Nephron progenitor cell (in vitro differentiated cells): ENCODE measurements at places on chromosomes 7 and 10.

GRCh38 chr10:124892905-124893304 lies 49.0 kb upstream of the ZRANB1 start:
- no peak overlapping the region for H3K27ac ChIP-seq
- peaks cover 15% of the 10 kb centered on the region for H3K4me1 ChIP-seq
- no peak overlapping the region for H3K4me3 ChIP-seq
- H3K36me3 ChIP-seq = no peaks in the 10 kb centered on the region
- no peak for DNase-seq

GRCh38 chr7:64320547-64321513 lies 7.1 kb downstream of the ZNF736 start:
- no peak overlapping the region for H3K4me3 ChIP-seq
- H3K4me1 ChIP-seq = no peaks in the 10 kb centered on the region
- H3K27me3 ChIP-seq = no peaks in the 10 kb centered on the region
- DNase-seq = no peak

GRCh38 chr7:157955348-157955999 lies 618.7 kb downstream of the DNAJB6 start:
- no peaks in the 10 kb centered on the region for H3K36me3 ChIP-seq
- no peaks in the 10 kb centered on the region for H3K4me1 ChIP-seq
- no peak overlapping the region for H3K27ac ChIP-seq
- H3K27me3 ChIP-seq = peaks cover 51% of the 10 kb centered on the region
- H3K4me3 ChIP-seq = no peak overlapping the region
- DNase-seq = no peak

GRCh38 chr7:18770154-18770811 lies 274.7 kb downstream of the HDAC9 start:
- peaks cover 12% of the 10 kb centered on the region for H3K4me1 ChIP-seq
- no peak for DNase-seq
- no peaks in the 10 kb centered on the region for H3K27me3 ChIP-seq
- H3K27ac ChIP-seq = peak overlapping the region; percentile 18

DNA sequence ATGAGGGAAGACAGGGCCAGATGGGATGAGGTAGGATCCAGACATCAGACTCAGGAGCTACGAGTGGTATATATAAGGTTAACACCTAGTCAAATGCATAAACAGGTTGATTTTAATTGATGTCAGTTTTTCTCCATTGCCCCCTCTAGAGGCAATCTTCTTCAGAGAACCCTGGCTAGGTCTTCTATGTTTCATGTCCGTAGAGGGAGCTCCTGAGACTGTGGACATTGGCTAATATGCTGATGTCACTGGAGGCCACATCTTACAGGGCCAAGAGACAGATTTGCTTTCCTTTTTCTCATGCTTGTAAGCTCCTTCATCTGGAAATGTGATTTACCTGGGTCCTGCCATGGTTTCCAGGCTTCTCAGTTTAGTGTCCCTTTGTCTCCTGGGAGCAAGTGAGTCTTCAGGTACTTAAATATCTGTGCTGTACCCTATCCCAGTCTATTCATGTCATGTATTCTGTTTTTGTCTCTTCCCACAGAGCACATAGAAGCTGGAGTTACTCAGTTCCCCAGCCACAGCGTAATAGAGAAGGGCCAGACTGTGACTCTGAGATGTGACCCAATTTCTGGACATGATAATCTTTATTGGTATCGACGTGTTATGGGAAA lies 161.6 kb upstream of the PRSS1 start:
- peaks cover 5% of the 10 kb centered on the region for H3K4me1 ChIP-seq
- no peak overlapping the region for H3K27ac ChIP-seq
- no peaks in the 10 kb centered on the region for H3K36me3 ChIP-seq

DNA sequence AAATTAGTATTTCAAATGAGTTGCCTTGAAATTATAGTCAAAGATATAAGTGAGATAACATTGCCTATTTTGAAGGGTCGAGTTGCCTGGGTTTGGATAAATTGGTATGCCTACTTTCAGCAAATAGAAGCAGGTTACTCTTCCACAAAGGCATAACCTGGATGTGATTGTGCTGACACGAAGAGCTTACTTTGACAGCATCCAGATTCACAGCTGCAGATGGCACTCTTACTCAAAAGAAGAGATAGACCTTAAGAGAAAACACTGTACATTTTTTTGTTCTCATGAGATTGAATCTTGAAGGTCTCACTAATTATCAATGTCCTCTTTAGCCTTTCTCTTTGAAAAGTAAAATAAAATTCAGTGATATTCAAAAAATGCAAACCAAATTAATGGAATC lies 1338.7 kb downstream of the REEP3 start:
- no peak for DNase-seq
- no peaks in the 10 kb centered on the region for H3K27me3 ChIP-seq
- no peak overlapping the region for H3K4me3 ChIP-seq
- H3K27ac ChIP-seq = no peak overlapping the region
- no peaks in the 10 kb centered on the region for H3K36me3 ChIP-seq
- peaks cover 7% of the 10 kb centered on the region for H3K4me1 ChIP-seq

DNA sequence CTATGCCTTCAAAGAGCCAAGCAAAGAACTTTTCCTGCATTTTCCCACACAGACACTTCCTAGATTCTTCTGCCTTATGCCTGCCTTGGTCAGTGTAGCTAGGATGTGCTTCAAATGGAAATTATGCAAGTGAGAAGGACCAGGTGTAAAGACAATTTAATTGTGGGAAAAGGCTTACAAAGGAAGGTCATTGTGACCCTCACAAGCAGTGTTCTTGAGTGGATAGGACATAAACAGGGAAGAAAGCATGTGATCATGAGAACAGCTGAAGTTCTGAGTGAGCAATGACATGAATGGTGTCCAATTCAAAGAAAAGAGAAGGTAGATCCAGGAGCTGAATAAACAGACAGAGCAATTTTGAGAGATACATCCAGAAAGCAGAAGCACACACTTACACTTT lies 1.3 kb upstream of the PIP start:
- no peak for DNase-seq
- no peaks in the 10 kb centered on the region for H3K4me1 ChIP-seq
- no peak overlapping the region for H3K4me3 ChIP-seq
- H3K27ac ChIP-seq = no peak overlapping the region
- H3K27me3 ChIP-seq = peaks cover 13% of the 10 kb centered on the region

DNA sequence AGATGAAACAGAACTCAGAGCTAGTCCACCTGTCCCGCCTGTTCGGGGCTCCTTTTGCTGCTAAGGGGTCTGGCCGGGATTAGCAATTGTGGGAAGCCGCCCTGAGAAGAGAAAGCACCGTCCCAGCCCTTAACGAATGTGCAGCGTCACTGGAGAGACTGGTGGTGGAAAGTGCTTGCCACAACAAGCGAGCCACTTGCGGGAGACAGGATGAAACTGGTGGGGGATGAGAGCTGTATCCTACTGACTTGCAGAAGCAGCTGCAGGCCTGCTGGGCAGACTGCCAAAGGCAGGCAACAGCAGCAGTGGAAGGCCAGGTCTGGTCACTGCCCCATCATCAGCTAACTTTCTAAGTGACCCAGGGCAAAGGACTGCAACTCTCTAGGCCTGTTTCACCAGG lies 95.4 kb downstream of the FAM53B start:
- H3K4me3 ChIP-seq = no peak overlapping the region
- H3K36me3 ChIP-seq = no peaks in the 10 kb centered on the region
- H3K27me3 ChIP-seq = no peaks in the 10 kb centered on the region
- H3K27ac ChIP-seq = no peak overlapping the region

DNA sequence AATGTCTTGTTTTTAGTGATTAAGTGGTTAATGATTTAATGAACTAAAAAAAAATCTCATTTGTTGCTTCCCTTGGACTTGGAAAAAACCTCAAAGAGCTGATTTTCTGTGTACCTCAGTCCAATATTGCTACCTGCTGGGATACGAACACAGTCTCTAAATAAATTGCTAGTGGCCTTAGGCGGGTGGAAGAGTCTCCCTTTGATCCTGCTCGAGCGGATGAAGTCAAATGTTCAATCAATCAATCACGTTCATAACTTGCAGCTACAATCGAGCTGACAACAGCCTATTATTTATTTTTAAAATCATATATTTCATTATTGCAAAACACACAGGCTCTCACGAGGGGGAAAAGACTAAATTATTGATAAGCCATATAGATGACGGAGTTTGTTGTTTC lies 57.3 kb upstream of the HABP2 start:
- no peak for DNase-seq
- no peaks in the 10 kb centered on the region for H3K36me3 ChIP-seq
- H3K4me1 ChIP-seq = peaks cover 30% of the 10 kb centered on the region
